ENCODE measurements at places on chromosomes 2 and 18.

DNA sequence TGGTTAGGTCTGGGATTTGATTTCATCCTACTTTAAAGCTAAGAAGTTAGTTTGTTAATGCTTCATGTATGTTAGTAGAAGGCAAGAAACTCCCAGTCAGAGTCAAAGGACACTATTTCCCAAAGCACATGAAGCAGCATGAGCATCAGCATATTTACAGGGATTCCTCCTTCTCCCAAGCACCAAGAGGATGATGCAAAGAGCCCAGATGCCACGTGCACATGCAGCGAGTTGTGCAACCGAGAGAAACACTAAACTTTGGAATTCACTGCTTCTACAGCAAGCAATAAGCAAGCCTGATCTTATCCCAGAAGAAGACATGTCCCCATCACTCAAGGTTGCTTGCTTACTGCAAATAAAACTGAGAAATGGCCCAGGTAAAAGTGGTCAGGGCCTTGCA lies 32.5 kb downstream of the CPO start:
- peak; percentile 54 for DNase-seq

DNA sequence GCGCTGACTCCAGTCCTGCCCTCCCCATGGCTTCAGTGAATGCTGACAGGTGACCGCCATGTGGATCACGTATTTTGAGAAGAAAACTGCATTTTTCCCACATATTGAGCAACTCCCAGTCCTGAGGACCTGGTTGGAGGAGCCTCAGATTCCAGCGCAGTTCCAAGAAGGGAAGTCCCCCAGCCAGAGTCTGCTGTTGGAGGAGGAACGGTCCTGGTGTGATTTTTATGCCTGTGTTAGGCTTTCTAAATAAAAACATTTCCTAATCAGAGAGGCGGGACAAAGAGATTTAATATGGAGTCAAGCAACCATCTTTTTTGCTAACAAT lies 32.3 kb upstream of the COL6A3 start:
- DNase-seq: no peak

DNA sequence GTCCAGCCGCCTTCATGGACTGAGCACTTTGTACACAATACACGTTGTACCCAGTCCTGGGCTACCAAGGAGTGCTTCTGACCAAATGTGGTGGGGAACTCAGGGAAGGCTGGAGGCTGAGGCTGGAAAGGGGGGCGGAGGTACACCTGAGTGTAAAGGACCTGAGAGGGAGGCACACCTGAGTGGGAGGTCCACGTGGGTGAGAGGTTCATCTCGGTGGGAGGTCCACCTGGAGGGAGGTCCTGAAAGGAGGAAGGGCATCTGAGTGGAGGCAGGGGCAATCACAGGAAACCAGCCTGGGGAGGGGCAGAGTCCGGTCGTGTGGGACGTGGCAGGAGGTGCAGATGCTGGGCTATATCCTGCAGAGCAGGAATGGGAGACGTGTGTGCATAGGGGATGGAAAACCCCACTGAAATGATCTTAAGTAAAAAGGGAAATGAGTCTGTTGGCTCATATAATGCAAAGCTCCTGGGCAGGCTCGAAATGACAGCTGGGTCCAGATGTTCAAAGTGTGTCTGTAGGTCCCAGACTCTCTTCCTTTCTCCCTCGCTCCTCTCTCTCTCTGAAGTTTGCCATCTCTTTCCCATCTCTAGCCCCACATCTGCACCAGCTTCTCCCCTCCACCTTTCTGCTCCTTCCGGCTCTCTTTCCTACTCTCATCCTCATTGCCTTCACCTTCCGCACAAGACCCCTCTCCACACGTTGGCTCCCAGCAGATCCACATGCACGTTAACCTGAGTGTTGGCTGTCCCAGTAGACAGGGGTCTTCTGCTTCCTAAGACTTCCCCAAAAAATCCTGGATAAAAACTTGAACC lies 137.7 kb downstream of the PXDN start:
- no peak for DNase-seq

DNA sequence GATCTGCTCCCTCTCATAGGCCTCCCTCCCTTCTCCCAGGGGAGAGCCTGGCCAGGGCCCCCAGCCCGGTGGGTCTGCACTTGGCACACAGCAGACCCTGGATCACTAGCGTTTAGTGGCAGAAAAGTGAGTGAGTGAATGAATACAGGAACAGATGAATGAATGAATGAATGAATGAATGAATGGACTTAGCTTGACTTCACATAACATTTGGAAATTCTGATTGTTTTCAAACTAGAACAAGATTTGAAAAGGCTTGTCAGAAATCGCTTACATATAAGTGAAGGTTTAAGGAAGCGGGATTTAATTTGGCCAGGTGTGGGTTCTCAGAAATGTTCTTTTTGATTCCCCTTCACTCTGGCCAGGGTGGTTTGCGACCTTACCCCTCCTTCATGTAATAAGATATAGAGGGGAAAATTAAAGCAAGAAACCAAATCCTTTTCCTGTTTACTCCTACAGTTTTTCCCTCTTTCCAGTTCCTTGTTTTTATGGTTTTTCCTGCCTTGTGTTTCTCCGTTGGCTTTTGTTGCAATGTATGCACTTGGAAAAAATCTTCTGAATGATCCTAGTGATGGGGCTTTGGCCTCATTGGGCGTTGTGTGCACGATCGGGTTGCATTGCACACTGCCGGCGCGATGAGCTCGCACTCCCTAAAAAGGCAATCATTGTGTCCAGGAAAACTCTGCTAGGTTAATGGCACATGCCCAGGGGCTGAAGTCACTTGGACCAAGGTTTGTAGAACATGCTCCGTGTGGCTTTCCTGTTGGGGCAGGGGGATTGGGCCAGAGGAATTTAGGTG lies 16.4 kb downstream of the LRRFIP1 start:
- DNase-seq: no peak

DNA sequence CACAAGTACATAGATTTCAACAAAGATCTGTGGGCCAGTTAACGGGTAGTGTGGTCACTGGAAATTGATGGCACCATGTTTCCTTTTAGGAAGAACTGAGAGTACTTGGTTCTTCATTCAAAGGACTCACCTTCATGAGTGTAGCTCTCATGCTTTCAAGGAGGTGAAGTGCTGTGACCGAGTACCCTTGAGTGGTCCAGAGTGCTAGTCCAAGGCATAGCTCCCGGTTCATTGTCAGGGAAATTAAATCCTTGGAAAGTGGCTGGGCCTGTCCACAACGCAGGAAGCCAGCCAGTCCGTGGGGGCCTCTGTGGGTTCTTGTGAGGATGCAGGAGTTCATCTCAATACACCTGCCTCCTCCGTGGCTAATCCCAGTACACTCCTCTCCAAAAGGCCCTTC lies 295.1 kb downstream of the GALR1 start:
- DNase-seq: no peak

GRCh38 chr2:197657562-197657961 lies 17.8 kb downstream of the RFTN2 start:
- no peak for DNase-seq

DNA sequence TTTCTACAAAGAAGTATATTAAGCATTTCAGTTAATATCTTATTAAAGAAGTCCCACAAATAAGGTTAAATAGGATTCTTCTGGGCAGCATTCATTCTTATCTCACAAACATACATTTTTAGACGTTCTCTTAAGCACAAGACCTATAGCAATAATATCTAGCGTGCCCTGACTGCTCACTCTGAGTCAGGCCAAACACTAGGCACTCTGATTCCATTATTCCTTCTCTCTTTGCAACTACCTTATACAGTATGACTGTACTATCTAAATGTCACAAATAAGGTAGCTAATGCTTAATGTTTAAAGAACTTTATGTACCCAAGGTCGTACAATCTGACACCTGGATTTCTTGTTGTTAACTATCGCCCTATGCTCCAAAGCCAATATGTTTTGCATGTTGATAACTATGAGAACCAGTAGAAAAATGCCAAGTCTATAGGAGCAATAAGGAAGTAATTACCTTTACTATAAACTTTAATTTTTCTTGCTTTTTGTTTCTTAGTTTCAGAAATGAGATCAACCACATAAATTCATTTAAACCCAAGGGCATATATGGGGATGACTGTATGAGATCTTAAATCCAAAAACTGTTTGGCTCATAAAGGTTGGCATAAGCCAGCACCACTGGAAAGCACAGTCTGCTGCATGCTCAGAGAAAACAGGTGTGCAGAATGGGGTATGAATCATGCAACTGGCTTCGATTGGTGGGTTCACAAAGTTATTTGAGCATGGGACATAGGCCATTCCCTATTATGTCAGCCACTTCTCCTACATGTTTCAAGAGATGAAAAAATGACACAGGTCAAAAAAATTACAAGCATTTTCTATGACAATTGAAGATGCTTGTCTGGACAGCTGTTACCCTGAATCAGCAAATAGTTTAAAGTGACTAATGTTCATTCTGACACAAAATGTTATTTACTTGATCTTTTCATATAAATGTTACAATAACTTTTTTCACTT lies 352.0 kb downstream of the IRS1 start:
- DNase-seq: peak; percentile 95

- no peak for DNase-seq
These were observed 4.8 kb downstream of the RESP18 start for GRCh38 chr2:219327719-219328118.
